ENCODE measurements at places on chromosomes 4 and X. TPM values are rescaled to one million over a fixed set of nuclear protein-coding genes. Genes with fewer than 3 reads are reported as not detected.
A peak's percentile ranks its signal among the peaks of the same experiment; 100 is the strongest.

DNA sequence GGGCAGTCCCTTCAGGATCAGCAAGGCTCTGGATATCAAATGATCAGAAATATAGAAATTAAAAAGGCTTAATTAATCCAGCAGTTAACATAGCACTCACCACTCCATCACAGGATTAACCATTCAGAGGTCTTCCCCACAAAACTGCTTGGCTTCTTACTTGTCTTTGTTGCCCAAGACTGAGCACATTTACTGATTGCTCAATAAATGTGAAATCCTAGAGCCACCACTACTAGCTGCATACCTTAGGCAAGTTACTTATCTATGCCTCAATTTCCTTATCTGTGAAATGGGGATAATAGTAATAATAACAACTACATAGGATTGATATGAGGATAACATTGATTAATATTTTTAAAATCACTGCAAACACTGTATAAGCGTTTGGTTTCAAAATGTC lies 124.2 kb downstream of the ARHGAP6 start:
- H3K4me1 ChIP-seq = no peaks in the 10 kb centered on the region
- no peak overlapping the region for H3K4me3 ChIP-seq
- no peak for DNase-seq

GRCh38 chrX:108138814-108139702 lies 47.5 kb downstream of the ATG4A start:
- H3K4me1 ChIP-seq = no peaks in the 10 kb centered on the region
- no peaks in the 10 kb centered on the region for H3K36me3 ChIP-seq
- no peak for DNase-seq
- H3K4me3 ChIP-seq = no peak overlapping the region
- no peaks in the 10 kb centered on the region for H3K27me3 ChIP-seq

GRCh38 chr4:123419885-123420755 lies 23.5 kb downstream of the SPRY1 start:
- no peaks in the 10 kb centered on the region for H3K27me3 ChIP-seq
- no peak overlapping the region for H3K4me3 ChIP-seq
- no peak overlapping the region for H3K27ac ChIP-seq
- no peaks in the 10 kb centered on the region for H3K36me3 ChIP-seq

- no peak overlapping the region for H3K27ac ChIP-seq
- no peak overlapping the region for H3K4me3 ChIP-seq
- H3K4me1 ChIP-seq = no peaks in the 10 kb centered on the region
- no peaks in the 10 kb centered on the region for H3K27me3 ChIP-seq
Measured at GRCh38 chrX:104195489-104196084, 29.3 kb downstream of the FAM199X start.

DNA sequence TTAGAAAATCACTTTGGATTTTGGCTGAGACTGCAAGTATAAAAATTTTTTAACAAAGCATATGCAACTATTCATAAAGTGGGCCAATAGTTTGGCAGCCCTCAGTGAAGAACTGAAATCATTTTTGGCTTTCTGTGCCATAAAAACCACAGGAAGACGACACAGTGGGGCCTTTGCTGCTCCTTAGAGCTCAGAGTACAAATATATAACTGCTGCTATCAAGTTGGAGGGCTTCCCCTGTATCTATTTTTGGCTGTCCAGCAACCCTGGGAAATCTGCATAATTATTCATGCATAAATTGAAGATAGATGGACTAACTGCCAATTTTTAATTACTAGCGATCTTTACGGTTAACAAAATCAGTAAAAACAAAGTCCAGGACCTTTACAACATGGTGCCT lies 51.5 kb upstream of the FTHL17 start:
- DNase-seq = no peak
- H3K27me3 ChIP-seq = no peaks in the 10 kb centered on the region
- no peak overlapping the region for H3K4me3 ChIP-seq

DNA sequence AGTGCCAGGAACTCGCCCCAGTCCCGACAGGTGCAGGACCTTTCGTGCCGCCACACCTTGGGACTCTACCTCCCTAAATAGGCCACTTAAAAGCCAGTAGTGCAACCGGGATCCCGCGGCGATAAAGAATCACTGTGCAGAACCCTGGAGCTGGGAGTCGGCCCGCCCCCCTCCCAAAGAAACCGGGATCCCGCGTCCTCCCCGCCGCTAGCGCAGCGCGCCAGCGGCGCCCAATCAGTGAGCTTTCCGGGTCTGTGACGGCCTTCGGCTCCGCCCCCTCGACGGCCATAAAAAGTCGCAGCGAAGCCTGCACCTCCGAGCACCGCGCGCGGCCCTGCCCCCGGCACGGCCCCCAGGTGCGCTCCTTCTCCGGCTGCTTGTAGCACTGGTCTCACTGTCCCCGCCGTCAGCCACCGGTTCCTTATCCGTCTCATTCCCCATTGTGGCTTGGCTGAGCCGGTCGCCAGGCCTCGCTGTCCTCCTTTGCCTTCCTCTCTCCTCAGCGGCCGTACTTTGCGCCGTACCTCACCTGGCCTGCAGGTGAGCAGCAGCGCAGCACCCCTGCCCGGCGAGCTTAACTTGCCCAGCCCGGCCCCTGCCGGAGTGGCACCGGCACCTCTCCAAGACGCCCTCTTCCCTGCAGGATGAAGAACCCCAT lies at the start of gene LRAT:
LRAT (plus strand) TSS at position 318 of the 658 bp plus-strand sequence; CDS start at position 645, 327 bp downstream.
- H3K4me1 ChIP-seq = peaks cover 46% of the 10 kb centered on the region
- peaks cover 81% of the 10 kb centered on the region for H3K27me3 ChIP-seq
- no peak within 1 kb of the TSS for H3K27ac ChIP-seq
- DNase-seq = peak; percentile 88
- H3K4me3 ChIP-seq = peak within 1 kb of the TSS; percentile 62

ITIH6 gene
- 0.03 TPM for total RNA-seq

- no peak overlapping the region for H3K27ac ChIP-seq
- no peaks in the 10 kb centered on the region for H3K36me3 ChIP-seq
- no peaks in the 10 kb centered on the region for H3K27me3 ChIP-seq
- no peak for DNase-seq
- H3K4me3 ChIP-seq = no peak overlapping the region
Measured at GRCh38 chr4:1842993-1843448, 12.9 kb downstream of the LETM1 start.

DNA sequence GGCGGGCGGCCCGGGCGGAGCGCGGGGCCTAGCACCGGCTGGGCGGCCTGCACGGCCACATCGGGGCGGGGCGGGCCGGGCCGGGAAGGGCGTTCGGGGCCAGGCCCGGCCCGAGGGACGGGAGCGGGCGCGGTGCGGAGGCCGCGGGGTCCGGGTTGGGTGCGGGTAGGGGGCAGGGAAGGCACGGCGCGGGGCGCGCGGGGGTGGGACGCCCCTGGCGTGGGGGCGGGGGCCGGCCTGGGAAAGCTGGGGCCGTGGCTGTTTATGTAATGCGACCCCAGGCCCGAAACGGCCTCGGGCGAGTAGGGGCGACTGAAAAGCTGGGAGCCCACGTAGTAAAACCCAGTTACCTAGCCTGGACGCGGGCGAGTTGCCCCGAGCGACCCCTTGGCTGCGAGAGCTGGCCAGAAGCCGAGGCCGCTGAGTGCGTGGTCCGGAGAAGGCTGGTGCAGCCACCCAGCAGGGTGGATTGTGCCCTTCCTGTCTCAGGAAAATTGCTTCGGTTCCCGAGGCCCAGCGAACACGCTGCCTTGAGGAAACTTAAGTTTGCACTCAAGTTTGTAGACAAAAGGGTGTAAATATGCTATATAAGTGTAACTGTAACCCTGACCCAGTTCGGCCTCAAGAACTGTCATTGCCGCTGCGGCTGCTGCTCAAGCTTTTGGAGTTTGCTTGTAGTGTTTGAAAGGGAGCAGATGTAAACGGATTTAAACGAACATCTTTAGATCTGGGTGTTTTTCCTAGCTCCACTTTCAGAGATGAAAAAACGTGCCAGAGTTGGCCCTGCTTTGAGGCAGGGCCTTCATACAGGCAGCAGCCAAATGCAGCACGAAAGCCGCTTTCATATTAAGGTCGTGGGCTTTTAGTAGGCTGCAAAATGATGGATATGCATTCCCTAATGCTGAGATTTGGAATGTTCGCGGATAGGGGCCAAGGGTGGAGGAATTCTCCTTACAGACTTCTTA lies 674 bp downstream of the SEC24B start:
- H3K27ac ChIP-seq = no peak overlapping the region
- peak overlapping the region; percentile 94 for H3K4me3 ChIP-seq
- peaks cover 30% of the 10 kb centered on the region for H3K4me1 ChIP-seq
- H3K27me3 ChIP-seq = no peaks in the 10 kb centered on the region
- peak; percentile 59 for DNase-seq

HSFX2 gene
- total RNA-seq = 0.77 TPM

- H3K27me3 ChIP-seq = no peaks in the 10 kb centered on the region
- no peak for DNase-seq
- H3K36me3 ChIP-seq = no peaks in the 10 kb centered on the region
- H3K4me3 ChIP-seq = no peak overlapping the region
- H3K4me1 ChIP-seq = no peaks in the 10 kb centered on the region
- H3K27ac ChIP-seq = no peak overlapping the region
Measured at GRCh38 chrX:139077281-139078250, 366.0 kb upstream of the FGF13 start.

MAGEE1 gene
- 3.6 TPM for total RNA-seq

- H3K27me3 ChIP-seq = no peaks in the 10 kb centered on the region
- no peak overlapping the region for H3K27ac ChIP-seq
- no peak overlapping the region for H3K4me3 ChIP-seq
- H3K36me3 ChIP-seq = no peaks in the 10 kb centered on the region
- H3K4me1 ChIP-seq = peaks cover 9% of the 10 kb centered on the region
Measured at GRCh38 chr4:113588895-113589668, 172.5 kb downstream of the CAMK2D start.

DNA sequence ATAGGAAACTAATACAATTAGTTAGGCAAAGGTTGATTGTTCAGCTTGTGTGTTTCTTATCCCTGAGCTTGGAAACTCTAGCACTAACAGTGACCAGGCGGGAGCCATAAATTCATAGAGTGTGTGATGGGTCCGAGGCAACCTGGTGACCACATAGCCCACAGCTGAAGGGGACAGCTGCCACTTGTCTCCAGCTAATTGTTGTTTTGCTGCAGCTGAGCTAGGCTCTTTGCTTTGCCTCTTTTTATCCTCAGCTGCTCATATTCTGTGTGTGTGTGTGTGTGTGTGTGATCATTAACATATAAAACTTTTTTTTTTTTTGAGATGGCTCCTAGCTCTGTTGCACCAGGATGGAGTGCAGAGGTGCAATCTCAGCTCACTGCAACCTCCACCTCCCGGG lies 53.2 kb downstream of the DOCK11 start:
- H3K4me1 ChIP-seq = no peaks in the 10 kb centered on the region
- no peak for DNase-seq
- H3K4me3 ChIP-seq = no peak overlapping the region
- no peaks in the 10 kb centered on the region for H3K36me3 ChIP-seq

HS3ST1 gene
- total RNA-seq = not detected

DNA sequence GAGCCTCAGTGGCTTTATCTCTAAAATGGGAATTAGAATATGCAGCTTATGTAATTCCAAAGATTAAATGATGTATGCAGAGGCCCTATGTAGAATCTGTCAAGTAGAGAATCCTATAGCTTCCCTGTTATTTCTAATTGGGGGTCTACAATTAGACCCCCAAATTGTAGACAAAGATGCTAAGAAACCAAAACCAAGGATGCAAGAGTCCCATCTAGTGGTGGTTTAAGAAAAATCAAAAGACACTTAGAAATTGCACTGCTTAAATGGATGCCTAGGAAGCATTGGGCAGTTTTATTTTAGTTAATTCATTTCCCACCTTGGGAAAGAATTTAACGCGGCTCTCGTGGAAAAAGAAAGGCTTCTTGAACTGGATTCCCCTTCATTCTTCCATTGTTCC lies 115.2 kb downstream of the GABRA2 start:
- DNase-seq = peak; percentile 16
- no peaks in the 10 kb centered on the region for H3K4me1 ChIP-seq
- H3K27me3 ChIP-seq = no peaks in the 10 kb centered on the region
- no peaks in the 10 kb centered on the region for H3K36me3 ChIP-seq
- no peak overlapping the region for H3K27ac ChIP-seq

- no peaks in the 10 kb centered on the region for H3K36me3 ChIP-seq
- H3K4me1 ChIP-seq = no peaks in the 10 kb centered on the region
Measured at GRCh38 chrX:135112096-135112729, 8.1 kb downstream of the ETDB start.

Data from neural progenitor cell (in vitro differentiated cells).